CMK (cell line): ENCODE measurements at places on chromosomes 2 and 18.

DNA sequence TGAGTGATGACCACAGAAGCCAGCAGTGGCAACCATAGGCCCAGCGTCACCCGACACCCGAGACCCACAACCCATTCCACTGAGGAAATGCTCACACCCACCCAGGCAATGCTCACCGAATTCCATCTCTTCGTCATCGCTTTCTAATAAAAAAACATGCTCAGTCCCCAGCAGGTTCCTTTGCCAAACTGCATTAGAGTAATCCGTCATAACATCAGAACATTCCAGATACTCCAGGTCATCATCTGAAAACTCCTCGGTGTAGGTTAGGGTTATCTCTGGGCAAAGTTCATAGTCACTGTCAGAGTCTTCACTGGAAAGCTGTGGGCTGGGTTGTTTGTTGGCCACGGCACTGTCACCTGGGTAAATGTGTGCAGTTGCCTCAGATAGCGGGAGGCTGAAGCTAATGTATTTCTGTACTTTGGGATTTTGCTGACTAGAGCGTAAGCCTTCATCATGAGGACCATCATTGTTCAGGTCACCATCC lies 49.3 kb downstream of the ALPK2 start:
- DNase-seq, result no peak

- DNase-seq, result no peak
Observed at GRCh38 chr2:64699712-64700111, 46.0 kb upstream of the SERTAD2 start.

DNA sequence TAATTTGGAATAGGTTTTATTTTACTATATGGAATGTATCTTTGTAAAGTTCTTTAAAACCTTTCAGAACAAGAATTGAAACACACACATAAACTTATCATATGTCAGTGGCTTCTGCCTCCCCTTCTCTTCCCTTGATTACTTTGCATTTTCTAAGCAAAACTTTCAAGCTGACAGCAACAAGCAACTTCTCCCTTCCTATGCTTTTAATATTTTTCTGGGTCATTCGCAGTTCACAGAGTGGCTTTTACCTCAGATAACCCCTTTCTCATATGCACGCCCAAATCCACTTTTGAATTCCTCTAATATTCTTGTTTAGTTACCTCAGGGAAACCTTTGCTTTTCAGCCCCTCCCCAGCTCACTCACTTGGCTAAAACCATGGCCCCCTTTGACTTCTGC lies 36.7 kb upstream of the CDC42EP3 start:
- DNase-seq, result no peak

DNA sequence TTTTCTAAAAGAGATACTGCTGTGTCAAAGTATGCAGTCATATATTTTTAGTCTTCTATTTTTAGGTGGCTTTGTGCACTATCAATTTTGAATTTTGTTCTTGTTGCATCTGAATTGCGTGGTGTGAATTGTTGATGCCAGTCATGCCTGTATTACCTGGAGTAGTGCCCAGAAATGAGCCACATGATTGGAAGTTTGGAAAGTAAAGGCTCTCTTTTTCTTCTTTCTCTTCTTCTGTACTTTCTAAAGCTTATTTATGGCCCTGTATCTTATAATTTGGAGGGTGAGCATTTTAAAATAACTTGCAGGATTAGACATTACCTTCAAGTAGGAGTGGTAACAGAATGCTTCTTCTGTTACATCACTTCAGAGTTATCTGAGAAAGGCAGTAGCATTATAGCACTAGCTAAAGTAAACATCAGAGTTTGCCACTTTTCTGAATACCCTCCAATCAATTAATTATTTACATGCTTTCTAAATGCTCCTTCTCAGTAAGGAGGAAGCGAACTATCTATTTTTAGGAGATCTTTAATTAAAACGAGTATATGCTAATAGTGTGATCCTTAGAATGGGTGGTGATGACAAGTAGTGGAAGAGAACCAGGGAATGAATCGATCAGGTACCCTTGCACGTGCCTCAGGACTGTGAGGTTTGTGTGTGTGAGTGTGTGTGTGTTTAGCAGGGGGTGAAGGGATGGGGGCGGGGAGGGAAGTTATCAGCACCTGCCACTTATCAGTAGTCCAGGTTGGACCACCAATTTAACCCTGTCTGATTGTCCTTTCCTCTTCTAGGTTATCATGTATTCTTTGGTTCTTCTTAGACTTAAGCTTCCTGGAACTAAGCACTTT lies 112.5 kb downstream of the MAP3K20 start:
- peak; percentile 7 for DNase-seq

DNA sequence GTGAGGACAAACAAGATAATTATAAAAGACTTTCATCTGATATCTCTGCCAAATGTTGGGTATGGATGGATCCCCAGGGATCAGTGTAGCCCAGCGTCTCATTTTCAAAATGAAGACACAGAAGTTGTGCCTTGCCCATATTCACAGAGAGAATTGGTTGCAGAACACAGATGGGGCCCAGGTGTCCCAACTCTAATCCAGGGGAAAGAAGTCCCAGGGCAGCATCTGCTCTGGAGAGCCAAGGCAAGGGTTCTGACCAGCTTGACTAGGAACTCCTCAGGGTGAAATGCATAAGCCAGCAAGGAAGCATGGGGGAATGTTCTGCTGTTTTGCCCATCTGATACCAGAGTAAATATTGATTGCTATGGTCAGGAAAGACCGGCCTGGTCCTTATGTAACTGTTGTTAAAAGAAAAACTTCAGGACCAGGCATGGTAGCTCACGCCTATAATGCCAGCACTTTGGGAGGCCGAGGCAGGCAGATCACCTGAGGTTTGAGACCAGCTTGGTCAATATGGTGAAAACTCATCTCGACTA lies 68.7 kb upstream of the CABLES1 start:
- no peak for DNase-seq

- no peak for DNase-seq
Observed at GRCh38 chr2:9748577-9748976, 94.7 kb upstream of the TAF1B start.

GRCh38 chr2:96815326-96816126 lies 542 bp upstream of the CNNM3 start:
- DNase-seq, result no peak

- DNase-seq, result no peak
Observed at GRCh38 chr2:112342067-112342550, 66.7 kb downstream of the ZC3H6 start.

DNA sequence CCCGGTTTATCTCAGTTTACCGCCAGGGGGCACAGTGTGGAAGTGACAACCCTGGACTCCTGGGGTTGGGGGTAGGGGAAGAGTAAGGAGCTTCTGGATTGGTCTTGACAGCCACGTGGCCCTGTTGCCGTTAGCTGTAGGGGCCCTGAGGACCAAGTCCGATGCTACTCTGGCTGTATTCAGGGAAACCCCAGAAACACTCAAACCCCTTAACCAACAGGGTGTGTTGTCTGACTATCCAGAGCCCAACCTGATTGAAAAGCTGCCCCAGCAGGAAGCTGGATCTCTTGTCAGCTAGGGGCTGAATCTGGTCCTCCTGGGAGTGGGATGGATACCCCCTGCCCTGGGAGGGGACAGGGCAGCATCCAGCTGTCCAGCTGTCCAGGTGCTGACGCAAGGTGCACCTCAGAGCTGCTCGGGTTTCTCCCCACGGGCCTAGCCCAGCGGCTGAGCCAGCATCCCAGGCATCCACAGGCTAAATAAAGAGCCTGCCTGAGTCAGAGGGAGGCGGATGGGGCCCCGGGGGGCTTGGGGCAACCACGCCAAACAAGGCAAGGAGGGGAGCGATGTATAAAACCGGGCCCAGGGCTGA lies 3.1 kb upstream of the GMPPA start:
- DNase-seq, result no peak

- DNase-seq, result no peak
Observed at GRCh38 chr2:233832869-233833311, 21.4 kb downstream of the HJURP start.

GRCh38 chr18:32093523-32093922 lies 1.8 kb downstream of the RNF138 start:
- DNase-seq, result no peak

DNA sequence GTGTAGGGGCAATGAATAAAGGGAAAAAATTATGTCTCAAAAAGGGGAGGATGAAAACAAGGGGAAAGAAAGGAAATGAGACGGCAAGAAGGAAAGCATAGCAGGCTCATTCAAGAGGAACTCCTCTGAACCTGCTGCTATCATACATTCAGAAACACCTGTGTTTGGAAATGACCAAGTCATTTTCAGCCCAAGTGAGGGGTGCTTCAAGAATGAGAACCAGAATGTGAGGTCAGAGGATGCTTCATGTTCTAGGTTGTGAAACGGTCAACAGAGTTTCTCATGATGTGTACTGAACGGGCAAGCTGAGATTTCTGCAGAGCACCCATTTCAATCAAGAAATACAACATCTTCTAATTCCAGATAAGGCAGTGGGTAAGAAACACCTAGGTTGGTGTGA lies 1367.2 kb upstream of the CELF4 start:
- DNase-seq, result no peak

- no peak for DNase-seq
Observed at GRCh38 chr2:147879846-147880245, 35.0 kb downstream of the ACVR2A start.

DNA sequence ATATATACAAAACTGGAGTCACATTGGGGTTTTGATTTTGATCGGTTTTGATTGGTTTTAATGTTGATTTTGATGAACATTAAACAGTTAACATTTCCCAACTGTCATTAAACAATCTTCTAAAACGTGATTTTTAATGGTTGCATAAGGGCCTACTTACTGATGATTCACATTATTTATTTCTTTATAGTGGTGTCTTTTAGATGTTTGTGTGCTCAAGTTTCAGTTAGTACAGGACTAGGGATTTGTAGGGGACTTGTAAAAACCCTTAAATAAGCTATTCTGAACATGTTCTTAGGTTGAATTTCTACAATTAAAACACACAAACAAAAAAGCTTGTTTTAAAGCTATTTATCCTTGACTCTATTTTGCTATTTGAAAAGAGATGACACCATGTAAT lies 61.6 kb downstream of the TTC21B start:
- DNase-seq, result no peak

- no peak for DNase-seq
Observed at GRCh38 chr2:238728330-238729260, 119.3 kb upstream of the TWIST2 start.

GRCh38 chr2:227388537-227389011 lies 825 bp upstream of the SCYGR1 start:
- DNase-seq, result no peak

- no peak for DNase-seq
Observed at GRCh38 chr18:4318311-4318710, 136.8 kb downstream of the DLGAP1 start.

DNA sequence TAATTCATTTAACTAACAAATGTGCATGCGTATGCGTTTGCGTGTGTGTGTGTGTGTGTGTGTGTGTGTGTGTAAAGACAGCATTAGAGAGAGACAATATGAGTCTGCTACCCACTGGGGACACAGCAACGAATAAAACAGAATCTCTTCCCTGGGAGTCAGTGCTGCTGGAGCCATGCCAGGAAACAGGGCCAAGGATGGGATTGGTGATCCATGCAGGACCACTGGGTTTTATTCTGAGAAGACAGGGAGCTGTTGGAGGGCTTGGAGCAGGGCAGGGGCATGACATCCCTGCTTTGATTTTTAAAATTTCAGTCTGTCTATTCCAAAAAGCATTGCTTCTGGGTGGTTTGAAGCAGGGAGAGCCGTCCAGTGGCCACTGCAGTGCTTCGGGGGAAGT lies 62.9 kb downstream of the PDCL3 start:
- no peak for DNase-seq

GRCh38 chr2:13015532-13016320 lies 299.0 kb downstream of the TRIB2 start:
- DNase-seq, result no peak

DNA sequence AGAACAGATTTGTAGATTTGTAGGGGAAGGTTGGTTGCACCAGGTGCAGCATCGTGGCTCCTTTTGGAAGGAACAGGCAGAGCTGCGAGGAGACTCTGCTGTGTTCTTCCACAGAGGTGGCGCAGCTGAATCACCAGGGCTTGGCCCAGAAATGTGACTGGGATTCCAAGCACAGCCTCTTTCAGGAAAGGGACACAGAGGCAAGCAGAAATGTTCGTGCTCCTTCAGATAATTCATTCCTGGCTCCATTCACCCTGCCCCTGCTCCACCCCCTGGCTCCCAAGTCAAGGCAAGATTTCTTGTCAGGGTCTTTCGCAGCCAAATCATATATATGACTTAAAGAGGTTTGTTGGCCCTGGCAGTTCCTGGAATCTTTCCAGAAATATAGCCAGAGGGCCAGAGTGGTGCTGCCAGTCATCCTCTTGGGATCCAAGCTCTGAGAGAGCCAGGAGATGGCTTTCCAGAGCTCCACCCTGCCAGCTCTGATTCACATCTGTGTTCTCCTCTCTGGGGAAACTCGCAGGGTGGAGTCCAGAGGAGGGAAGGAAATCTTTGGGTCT lies 203.9 kb upstream of the TANK start:
- no peak for DNase-seq

DNA sequence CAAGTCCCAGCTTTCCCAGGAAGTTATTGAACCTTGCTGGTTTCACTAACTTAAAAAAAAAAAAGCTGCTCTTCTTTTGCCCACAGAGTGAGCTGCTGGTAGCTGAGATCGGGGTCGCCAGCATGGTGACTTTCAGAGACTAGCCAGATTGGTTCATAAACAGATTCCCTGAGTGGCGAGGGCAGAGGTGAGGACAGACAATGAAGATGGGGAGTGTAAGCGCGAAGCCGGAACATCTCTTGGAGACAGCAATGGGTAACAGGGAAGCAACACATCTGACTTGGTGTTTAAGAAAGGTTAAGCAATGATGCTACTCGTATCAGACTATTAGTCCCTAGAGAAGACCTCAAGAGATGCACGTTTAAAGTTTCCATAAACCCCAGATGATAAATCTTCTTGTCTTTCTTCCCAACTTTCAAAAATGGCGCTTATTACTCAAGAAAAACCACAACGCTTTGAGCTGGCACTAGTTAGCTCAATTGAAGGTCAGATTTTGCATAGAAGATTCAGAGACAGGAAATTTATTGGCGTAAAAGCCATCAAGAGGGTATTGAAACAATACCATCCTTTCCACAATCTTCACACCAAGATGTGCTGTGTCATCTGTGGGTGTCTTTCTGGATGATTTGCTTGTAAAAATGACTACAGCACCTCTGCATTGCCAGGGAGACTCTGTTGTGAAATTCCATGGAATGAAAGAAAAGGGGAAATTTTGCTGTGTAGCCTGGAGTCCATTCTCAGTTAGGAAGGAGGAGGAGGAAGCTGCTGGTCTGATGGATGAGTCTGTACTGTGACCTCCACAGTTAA lies 193.1 kb upstream of the CXCR4 start:
- DNase-seq, result no peak

- no peak for DNase-seq
Observed at GRCh38 chr2:26578113-26578458, 63.1 kb downstream of the CIB4 start.

DNA sequence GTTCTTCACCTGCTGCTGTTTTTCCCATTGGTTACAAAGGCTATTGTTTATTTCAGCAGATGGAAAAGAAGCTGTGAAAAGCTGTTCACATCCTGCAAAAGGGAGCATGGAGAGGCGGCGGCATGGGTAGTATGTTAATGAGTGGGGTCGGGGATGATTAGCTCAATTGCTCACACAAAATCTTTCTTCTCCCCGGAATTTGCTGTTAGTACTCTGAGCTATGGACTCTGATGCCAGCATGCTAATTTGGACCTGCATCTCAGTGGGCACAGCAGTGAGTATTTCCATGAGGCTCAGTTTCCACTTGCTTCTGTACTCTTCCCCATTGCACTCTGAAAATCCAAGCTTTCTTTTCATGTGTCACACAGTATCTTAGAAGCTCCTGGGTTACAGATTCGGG lies 61.6 kb downstream of the DNER start:
- no peak for DNase-seq
